ENCODE measurements at places on chromosomes 13 and 19.

- DNase-seq = no peak
Observed at GRCh38 chr19:35692010-35692409, 12.3 kb upstream of the ZBTB32 start.

- DNase-seq = peak; percentile 58
Observed at GRCh38 chr13:52158629-52159158, 703 bp downstream of the NEK3 start.

GRCh38 chr13:59103004-59103768 lies 1060.5 kb downstream of the DIAPH3 start:
- DNase-seq = no peak

DNA sequence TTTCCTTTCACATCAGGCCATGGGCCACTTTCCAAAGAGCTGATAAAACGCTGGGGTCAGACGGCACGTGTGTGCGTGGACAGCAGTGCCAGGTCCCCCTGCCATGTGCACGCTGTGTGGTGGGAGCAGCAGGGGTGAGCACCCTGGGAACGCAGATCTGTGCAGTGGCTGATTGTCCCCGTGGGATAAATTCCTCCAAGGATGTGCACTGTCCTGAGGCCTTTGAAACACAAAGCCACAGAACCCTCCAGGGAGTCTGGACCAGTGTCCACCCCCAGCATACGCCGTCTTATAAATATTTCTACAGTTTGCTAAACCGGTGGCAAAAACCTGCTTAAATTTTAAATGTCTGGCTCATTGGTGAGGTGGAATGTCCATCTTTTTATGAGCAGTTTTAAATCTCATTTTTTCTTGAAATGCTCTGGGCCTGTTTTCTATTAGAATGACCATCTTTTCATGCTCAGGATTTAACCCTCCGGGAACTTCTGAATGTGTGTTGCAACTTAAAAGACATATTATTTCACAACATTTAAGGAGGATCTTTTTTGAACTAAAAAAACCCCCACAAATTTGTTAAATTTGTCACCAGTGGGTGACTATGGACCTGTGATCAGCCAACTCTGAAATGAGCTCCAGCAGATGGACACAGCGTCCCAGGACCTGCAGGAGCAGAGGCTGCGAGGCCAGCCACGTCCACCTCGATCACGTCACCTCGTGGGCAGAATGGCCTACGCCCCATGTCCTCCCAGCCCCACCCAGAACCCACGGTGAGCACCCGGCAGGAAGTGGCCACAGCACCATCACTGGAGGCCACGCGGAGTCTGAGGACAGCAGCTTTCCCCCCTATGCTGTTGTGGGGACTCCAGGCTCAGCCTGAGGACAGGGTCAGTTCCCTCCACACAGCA lies 68.6 kb downstream of the RASA3 start:
- peak; percentile 94 for DNase-seq

GRCh38 chr13:47294691-47295090 lies 397.8 kb upstream of the HTR2A start:
- DNase-seq = no peak

DNA sequence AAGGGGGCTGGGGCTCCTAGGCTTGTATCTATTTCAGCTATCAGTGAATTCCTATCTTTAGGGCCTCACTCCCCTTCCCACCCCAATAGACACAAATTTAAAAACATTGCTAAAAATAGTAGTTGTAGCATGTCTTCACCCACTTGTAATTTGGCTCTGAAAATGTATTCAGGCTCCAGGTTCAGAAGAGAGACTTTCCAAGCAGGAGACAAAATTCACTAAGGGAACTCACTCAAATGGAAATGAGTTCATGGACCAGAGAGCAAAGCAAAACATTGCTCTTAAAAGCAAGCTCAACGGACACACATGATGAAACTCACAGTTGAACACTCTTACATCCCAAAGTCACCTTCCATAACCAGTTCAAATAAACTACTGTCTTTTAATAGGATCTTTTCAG lies 36.8 kb downstream of the PHF11 start:
- DNase-seq = no peak

- DNase-seq = no peak
Observed at GRCh38 chr19:15427350-15427700, 8.5 kb upstream of the AKAP8L start.

DNA sequence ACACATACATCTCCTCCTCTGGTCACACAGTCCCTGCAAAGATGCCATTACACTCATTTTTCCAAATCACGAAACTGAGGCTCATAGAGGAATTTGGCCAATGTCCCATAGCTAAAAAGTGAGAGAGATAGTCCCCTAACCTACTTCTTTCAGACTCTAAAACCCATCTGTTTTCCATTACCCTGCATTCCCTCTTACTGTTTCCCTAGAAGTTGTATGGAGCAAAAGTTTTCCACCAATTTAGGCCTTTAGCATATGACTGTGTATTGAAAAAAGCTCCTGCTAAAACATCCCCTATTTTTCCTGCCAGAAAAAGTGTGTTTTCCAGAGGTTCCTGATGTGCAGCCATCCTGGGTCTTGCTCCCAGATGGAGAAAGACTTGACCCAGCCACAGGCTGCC lies 16.3 kb downstream of the SERP2 start:
- no peak for DNase-seq

GRCh38 chr19:39845584-39845932 lies 621 bp downstream of the FBL start:
- no peak for DNase-seq

GRCh38 chr19:33627526-33627925 lies 5.8 kb downstream of the CHST8 start:
- no peak for DNase-seq

GRCh38 chr13:42334329-42334706 lies 62.4 kb downstream of the AKAP11 start:
- DNase-seq = no peak

DNA sequence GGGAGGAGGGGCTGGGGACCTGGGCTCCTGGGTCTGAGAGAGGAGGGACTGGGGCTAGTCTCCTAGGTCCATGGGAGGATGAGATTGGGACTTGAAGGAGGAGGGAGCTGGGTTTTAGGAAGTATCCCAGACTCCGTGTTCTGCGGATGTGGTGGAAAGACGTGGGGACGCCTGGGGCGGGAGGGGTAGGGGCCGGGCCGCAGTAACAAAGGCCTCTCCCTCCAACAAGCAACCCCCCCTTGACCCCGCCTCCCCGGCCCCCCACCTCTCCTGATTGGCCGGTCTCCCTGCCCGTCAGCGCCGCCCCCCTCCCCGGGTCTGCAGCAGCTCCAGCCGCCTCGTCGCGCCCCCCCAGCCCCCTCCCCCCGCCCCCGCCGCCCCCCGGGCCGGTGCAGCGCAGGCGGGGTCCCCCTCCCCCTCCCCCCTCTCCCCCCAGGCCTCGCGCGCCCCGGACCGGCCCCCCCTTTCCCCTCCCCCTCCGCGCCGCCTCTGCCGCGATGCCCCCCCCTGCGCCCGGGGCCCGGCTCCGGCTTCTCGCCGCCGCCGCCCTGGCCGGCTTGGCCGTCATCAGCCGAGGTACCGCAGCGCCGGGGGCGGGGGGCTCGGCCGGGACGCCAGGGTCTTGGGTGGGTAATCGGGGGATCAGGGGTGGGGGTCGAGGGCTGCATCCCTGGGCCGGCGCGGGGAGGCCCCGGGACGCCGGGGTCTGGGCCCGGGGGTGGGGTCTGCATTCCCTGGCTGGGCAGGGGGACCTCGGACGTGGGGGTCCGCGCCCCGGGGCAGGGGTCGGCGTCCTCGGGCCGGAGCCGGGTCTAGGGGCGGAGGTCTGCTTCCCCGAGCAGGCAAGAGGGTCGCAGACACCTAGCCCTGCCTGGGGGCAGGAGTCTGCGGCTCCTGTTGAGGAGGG lies at the start of gene IGLON5:
TSS of gene IGLON5 (plus strand) at position 294 of the 907 bp plus-strand sequence. CDS start at position 498, 204 bp downstream.
- DNase-seq = no peak

GRCh38 chr13:98068521-98068920 lies 74.4 kb upstream of the FARP1 start:
- DNase-seq = no peak

DNA sequence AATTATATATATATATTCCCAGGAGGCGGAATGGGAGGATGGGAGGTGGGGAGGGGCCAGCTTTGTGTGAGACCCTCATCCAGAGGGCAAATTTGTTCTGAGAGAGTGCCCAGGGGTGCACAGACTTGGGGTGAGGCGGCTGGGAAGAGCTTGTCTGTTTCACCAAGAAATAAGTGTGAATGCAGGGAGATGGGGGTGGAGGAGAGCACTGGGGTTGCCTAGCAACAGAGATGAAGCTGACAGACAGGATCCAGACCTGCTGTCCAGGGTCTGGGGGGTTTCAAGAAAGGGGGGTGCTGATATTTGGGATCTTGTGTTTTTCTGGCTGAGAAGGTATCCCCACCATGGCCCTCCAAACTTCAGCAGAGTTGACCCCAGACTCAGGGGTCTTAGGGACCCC lies 18.6 kb upstream of the TNFAIP8L1 start:
- DNase-seq = no peak

GRCh38 chr19:46035986-46036743 lies 4.6 kb downstream of the IGFL4 start:
- DNase-seq = no peak

DNA sequence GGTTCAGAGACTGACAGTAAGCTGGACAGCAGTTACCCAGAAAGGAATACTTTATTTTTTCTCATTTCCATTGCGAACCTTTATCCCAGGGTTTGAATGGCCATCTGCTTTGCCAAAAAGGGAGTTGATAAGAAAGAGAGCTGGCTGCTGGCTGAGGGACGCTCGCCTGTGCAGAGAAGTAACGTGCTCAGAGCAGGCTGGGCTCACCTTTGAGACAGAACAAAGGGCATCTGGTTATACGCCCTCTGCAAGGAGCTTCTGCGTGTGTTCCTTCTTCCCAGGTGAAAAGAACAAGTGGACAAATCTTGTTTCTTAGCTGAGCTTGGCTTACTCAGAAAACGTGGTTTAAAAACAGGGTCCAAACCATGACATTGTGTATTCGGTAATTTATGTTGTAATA lies 47.4 kb downstream of the EFNB2 start:
- no peak for DNase-seq

DNA sequence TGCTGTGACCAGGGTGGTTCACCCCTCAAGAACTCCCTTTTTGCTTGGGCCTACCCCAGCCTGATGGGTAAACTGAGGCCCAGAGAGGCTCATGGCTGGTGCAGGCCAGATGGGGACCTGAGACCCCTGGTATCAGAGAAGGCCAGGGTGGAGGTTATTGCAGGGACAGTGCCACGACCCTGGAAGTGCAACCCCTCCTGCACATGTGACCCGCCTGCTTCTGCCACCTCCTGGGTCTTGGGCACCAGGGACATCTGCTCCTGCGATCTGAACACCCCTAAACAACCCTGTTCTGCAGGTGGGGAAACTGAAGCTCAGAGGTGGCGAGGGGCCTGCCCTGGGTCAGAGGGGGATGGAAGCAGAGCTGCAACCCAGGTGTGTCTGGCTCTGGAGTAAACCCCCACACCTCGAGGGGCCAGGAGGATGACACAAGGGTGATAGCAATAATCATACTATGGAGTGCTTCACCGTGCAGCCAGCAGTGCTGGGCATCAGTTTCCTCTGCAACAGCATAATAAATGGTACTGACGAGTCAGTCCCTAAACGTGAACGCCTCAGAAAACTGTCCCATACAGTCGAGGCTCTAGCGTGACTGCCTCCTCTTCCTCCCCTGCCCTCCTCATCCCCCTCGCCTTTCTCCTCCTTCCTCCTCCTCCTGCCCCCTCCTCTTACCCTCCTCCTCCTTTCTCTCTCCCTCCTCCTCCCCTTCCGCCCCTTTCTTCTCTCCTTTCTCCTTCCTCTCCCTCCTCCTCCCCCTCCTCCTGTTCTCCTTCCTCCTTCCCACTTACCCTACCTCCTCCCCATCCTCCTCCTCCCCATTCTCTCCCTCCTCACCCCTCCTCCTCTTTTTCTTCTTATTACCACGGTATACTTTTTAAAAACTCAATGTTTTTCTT lies 4.3 kb downstream of the YJEFN3 start:
- no peak for DNase-seq

GRCh38 chr19:33690378-33691029 lies 68.8 kb downstream of the CHST8 start:
- no peak for DNase-seq

DNA sequence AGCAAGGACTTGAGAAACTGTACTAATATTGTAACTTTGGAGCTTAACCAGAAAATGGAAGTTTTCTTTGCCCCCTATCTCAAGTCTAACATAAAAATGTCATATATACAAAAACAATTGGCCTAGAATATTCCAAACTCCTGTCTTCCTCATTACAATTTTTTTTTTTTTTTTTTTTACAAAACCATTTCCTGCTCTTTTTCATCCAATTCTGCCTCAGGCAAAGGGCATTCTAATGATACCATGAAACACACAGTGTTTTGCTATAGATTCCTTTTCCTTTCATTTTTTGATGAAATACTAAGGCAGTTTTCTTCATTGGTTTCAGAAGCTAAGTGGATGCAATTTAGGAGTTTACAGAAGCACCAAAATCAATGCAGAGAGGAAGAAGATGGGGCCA lies 119.7 kb downstream of the LHFPL6 start:
- peak; percentile 1 for DNase-seq

DNA sequence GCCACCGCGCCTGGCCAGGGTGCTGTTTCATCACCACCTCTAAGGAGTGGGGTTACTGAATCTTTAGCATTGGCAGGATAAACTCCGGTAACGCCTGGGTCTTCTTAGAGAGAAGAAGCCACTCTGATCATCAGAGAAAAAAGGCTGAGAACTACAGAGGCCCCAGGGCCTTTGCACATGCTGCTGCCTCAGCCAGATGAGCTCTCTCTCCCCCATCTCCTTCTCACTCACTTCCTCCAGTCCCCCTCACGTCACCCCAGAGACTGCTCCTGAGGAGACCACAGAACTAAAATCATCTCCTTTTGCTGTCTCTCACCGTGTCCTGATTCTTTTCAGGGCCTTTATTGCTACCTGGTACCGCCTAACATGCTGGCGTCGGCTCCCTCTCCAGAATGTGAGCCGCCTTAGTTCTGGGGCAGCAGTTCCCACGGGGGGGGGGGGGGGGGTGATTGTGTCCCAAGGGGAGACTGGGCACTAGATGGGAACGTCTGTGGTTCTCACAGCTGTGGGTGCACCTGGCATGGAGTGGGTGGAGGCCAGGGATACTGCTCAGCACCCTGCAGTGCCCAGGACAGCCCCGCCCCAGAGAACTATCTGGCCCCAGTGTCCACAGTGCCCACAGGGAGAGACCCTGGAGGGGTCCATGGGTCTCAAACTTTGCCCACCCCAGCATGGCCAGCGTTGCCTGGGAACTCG lies 5.1 kb upstream of the DIRAS1 start:
- DNase-seq = no peak

- peak; percentile 63 for DNase-seq
Observed at GRCh38 chr19:46616631-46617322, 8.1 kb downstream of the PTGIR start.

GRCh38 chr19:2041683-2042484 lies 9.2 kb downstream of the MKNK2 start:
- DNase-seq = peak; percentile 99

DNA sequence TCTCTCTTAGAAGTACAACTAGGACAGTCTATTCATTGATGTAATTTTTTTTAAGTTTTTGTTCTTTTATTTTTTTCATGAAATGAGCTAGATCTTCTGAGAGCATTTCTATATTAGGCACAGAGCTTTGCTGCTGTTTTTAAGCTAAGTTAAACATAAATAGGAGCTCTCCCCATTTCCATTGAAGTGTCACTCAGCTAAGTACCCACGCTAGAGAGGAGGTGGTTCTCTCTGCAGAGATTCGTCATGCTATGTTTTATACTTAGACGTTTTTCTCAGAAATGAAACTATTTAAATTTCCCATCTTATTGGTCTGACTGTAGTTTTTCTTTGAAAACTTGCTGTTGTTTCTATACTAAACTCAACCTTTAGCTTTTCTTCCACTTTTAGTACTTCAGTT lies 271.5 kb downstream of the PCDH9 start:
- DNase-seq = no peak

GRCh38 chr13:55437162-55437561 lies 1703.6 kb upstream of the PRR20A start:
- DNase-seq = no peak

All from inflammatory macrophage treated with lipopolysaccharide for 4 hours (primary cell).